Left lung (tissue), 14 donors: ENCODE measurements at places on chromosomes 6 and 20.

GRCh38 chr6:150191809-150192208 is 49.0 kb downstream of the PPP1R14C start:
- H3K4me1 ChIP-seq = no peaks in the 10 kb centered on the region
- H3K36me3 ChIP-seq = no peaks in the 10 kb centered on the region
- no peak overlapping the region for H3K4me3 ChIP-seq
- no peaks in the 10 kb centered on the region for H3K27me3 ChIP-seq
- no peak for DNase-seq
- H3K27ac ChIP-seq = no peak overlapping the region

DNA sequence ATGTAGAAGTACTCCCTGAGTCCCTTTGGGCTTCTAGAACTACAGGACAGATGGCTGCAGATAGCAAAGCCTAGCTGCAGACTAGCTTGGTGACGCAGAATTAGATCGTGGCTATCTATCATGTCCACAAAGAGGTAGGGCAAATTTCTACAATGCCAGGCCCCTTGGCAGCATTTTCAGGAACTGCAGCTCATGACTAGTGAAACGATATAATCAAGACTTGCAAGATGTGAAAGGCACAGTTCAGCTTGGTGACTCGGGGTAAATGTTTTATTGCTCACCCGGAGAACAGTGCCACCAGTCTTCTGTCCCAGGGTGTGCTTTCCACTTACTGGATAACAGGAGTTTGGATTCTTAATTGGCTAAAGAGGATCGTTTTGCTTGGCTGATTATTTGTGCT is 108.7 kb upstream of the LY86 start:
- peaks cover 5% of the 10 kb centered on the region for H3K27me3 ChIP-seq
- H3K4me1 ChIP-seq = no peaks in the 10 kb centered on the region
- no peak for DNase-seq
- H3K36me3 ChIP-seq = no peaks in the 10 kb centered on the region
- H3K27ac ChIP-seq = no peak overlapping the region

DNA sequence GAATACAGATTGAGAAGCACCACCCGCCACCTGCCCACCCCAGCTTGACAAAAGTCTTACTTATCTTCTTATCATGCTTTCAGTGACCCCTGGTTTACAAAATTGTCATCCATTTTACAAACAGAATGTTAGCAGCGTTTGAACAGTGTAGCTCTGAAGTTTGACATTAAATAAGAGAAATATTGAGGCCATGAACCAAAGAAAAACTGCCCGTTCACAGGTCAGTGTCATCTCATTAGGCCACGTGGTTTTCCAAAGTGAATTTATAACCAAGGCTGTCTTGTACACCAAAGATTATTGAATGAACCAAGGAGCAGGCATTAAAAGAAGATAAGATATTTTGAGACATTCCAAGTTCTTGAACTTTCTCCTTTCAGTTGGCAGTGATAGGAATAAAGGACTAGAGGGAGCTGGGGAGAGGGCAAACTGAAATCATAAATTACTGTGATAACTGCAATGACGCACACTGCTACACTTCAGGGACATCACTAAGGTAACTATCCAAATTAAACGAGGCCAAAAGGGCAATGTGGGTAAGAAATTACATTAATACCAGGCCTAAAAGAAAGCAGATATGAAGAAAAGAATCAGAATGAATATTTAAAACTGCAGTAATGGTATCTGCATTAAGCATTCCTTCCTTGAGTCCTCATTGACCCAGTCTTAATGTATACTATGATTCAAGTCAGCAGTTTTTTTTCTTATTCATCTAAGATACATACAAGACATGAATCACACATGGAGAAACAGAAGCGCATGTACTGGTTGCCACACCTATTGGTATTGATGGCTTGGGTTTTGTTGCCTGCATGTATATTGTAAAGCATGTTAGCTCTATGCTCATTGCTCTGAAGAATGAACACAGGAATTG is 159.8 kb upstream of the ARG1 start:
- DNase-seq = no peak
- no peaks in the 10 kb centered on the region for H3K27me3 ChIP-seq
- H3K36me3 ChIP-seq = no peaks in the 10 kb centered on the region
- H3K4me1 ChIP-seq = no peaks in the 10 kb centered on the region
- H3K27ac ChIP-seq = no peak overlapping the region

DNA sequence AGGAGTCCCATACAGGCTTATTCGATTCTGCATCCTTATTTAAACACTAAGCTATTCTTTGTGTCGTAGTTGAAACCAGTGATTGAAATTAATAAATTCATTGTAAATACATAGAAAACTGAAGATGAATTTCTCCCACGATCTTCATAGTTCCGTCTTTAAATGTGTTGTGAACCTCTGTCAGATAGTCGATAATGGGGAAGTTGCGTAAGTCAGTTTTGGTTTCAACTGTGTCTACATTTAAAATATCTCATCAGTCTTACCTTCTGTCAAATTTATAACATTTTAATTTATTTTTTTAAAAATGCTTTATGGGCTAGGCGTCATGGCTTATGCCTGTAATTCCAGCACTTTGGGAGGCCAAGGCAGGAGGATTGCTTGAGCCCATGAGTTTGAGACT is 12.7 kb downstream of the STX11 start:
- no peak for DNase-seq
- no peaks in the 10 kb centered on the region for H3K27me3 ChIP-seq
- H3K4me3 ChIP-seq = no peak overlapping the region
- H3K4me1 ChIP-seq = peaks cover 71% of the 10 kb centered on the region
- no peak overlapping the region for H3K27ac ChIP-seq

DNA sequence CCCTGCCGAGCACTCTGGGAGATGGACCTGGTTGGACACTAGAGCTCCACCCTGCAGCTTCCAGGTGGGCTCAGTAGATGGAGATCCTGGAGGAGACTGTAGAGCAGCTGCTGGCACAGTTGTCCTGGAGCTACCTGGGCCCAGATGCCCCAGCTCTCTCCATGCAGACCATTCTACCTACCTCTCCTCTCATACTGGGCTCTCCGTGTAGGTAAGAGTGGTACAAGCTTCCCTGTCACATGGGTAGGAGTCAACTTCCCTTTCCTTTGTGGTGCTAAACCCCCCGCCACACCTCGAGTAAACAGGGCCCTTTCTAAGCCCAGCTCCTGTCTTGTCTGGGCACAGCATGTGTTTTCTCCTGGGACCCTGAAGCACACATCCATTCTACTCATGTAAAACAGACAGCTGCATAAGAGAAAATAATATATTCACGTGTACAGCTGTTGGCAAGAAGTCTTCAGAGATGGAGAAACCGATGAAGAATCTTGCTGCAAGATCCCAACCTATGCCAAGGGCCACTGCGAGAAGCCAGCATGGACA is 108.1 kb upstream of the DUSP22 start:
- no peaks in the 10 kb centered on the region for H3K27me3 ChIP-seq
- no peak overlapping the region for H3K4me3 ChIP-seq
- no peaks in the 10 kb centered on the region for H3K36me3 ChIP-seq
- no peaks in the 10 kb centered on the region for H3K4me1 ChIP-seq
- no peak overlapping the region for H3K27ac ChIP-seq
- DNase-seq = no peak

- no peaks in the 10 kb centered on the region for H3K36me3 ChIP-seq
- H3K27me3 ChIP-seq = no peaks in the 10 kb centered on the region
- H3K27ac ChIP-seq = no peak overlapping the region
- H3K4me3 ChIP-seq = no peak overlapping the region
Observed at GRCh38 chr6:26057899-26058298, 29.3 kb upstream of the HFE start.

DNA sequence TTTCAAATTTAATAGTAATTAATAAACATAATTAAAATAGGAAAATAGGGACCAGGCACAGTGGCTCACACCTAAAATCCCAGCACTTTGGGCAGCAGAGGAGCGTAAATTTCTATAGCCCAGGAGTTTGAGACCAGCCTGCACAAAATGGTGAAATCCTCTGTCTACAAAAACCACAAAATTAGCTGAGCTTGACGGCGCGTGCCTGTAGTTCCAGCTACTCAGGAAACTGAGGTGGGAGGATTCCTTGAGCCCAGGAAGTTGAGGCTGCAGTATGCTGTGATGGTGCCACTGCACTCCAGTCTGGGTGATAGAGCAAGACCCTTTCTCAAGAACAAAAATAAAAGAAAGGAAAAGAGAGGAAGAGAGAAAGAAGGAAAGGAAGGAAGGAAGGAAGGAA is 1387.0 kb upstream of the ADGRB3 start:
- no peaks in the 10 kb centered on the region for H3K4me1 ChIP-seq
- no peak for DNase-seq
- no peak overlapping the region for H3K27ac ChIP-seq
- no peaks in the 10 kb centered on the region for H3K27me3 ChIP-seq

DNA sequence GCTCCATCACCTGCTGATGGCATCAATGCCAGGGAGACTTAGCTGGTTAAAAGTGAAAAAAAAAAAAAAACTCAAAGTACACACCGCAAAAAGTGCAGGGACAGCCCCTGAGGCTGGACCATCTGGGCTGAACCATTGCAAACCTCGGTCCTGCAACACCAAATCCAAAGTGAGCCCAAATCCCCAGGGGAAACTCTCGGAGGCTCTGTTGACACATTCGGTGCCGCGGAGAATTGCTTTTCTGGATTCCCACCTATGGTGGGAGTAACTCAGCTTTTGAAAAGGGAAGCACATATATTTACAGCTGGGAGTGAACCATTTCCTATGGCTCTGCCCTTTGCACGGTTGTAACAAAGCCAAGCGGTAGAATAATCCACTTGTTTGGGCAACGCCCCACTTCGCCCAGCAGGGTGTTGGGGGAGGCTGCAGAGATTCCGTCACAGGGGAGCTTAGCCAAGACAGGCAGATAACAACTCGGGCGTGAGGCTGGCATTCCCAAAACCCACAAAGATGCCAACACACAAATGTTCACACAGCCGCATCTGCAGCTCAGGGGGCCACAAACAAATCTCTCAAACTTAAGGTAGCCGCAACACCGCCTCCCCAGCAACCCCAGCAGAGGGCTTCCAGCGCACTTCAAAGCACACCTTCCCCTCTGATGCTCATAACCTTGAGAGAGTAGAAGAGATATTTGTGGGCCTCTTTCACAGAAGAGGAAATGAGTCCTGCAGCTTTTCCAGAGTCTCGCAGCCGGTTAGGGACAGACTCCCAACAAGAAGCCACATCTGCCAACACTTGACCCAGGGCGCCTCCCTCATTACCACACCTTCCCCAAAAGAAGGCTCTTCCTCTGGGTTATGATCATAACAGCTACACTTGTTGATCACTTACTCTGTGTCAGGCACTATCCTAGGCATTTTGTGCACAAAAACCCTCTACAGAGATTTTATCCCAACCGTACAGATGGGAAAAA is 11.4 kb downstream of the ZC3H12D start:
- DNase-seq = no peak
- no peak overlapping the region for H3K4me3 ChIP-seq
- no peak overlapping the region for H3K27ac ChIP-seq
- H3K36me3 ChIP-seq = no peaks in the 10 kb centered on the region
- no peaks in the 10 kb centered on the region for H3K27me3 ChIP-seq

GRCh38 chr6:132464538-132465256 is 48.2 kb downstream of the STX7 start:
- H3K27me3 ChIP-seq = no peaks in the 10 kb centered on the region
- no peaks in the 10 kb centered on the region for H3K4me1 ChIP-seq
- H3K27ac ChIP-seq = no peak overlapping the region
- DNase-seq = no peak

DNA sequence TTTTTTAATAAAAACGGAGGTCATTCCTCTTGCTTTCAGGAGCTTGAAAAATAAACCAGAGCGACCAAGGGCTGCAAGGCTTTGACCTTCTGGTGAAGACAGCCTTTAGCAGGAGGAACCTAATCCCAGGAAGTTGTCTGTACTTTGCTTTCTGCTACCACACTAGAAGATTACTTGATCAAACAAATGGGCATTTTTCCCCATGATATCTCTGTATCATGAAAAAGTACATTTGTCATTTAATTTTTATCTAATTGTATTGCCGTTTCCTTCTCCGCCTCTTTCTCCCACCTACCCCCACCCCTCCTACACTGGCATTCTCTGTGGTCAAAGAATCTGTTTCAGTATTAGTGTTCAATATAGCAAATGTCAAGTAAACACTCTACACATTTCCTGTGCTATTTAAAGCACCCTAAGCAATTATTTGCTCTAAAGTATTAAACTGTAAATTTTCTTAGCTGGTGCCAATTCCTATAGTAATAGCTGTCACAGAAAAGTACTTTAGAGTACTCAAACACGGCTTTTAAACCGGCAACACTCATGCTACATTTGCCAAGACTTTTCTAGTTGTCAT is 29.7 kb downstream of the ATXN1 start:
- H3K36me3 ChIP-seq = peaks cover 6% of the 10 kb centered on the region
- no peak for DNase-seq
- H3K27ac ChIP-seq = no peak overlapping the region
- H3K27me3 ChIP-seq = no peaks in the 10 kb centered on the region

- H3K4me1 ChIP-seq = peaks cover 4% of the 10 kb centered on the region
- H3K27me3 ChIP-seq = no peaks in the 10 kb centered on the region
- no peak for DNase-seq
- no peak overlapping the region for H3K4me3 ChIP-seq
Observed at GRCh38 chr6:134061440-134061839, 9.0 kb upstream of the SLC2A12 start.

DNA sequence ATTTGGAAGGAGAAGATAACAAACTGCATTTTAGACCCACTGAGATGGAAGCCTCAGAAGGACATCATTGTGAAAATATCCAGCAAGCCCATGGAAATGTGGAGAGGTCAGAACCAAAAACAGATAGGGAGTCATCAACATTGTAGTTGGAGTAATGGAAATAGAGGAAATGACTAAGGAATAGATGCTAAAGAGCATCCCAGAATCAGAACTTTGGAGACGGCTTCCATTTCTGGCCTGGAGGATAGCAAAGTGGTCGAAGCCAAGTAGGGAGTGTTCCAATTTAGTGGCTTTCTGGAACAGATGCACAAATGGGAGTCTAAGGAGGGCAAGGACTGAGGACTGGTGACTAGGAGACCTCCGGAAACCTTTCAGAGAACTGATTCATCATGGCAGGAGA is 3.6 kb downstream of the BEND6 start:
- peaks cover 4% of the 10 kb centered on the region for H3K27me3 ChIP-seq
- H3K4me1 ChIP-seq = peaks cover 3% of the 10 kb centered on the region
- H3K27ac ChIP-seq = no peak overlapping the region
- no peaks in the 10 kb centered on the region for H3K36me3 ChIP-seq
- H3K4me3 ChIP-seq = no peak overlapping the region

- H3K36me3 ChIP-seq = no peaks in the 10 kb centered on the region
- no peaks in the 10 kb centered on the region for H3K4me1 ChIP-seq
- no peak overlapping the region for H3K4me3 ChIP-seq
- H3K27ac ChIP-seq = no peak overlapping the region
- H3K27me3 ChIP-seq = no peaks in the 10 kb centered on the region
Observed at GRCh38 chr6:17091122-17091521, 10.7 kb upstream of the STMND1 start.

GRCh38 chr6:134531611-134532010 is 213.7 kb upstream of the SGK1 start:
- no peaks in the 10 kb centered on the region for H3K27me3 ChIP-seq
- no peak for DNase-seq
- no peak overlapping the region for H3K27ac ChIP-seq
- H3K4me3 ChIP-seq = no peak overlapping the region

DNA sequence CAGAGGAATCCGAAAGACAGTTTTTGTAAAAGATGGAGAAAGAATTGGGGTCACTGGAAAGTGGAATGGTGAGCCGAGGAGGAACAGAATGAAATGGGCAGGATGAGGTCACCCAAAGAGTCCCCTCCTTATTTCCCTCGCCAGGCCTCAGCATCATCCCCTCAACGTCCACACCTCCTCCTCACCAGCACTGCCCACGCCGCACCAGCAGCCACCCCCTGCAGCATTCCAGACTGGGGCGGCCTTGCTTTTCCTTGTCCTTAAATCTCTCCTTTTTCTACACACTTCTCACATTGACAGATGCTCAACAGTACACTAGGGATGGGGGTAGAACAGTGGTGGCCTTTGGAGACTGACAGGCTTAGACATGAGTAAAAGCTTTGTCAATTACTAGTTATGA is 363.1 kb upstream of the NOX3 start:
- H3K4me1 ChIP-seq = no peaks in the 10 kb centered on the region
- H3K4me3 ChIP-seq = no peak overlapping the region
- H3K27me3 ChIP-seq = no peaks in the 10 kb centered on the region
- no peaks in the 10 kb centered on the region for H3K36me3 ChIP-seq
